Left ventricle myocardium inferior (tissue), 1 donor: ENCODE measurements at places on chromosomes 7 and 10. TPM values are rescaled to one million over a fixed set of nuclear protein-coding genes. Genes with fewer than 3 reads are reported as not detected.

Gene METTL2B
- 19.5 TPM for total RNA-seq

Gene GRID2IP
- total RNA-seq: not detected

Gene THSD7A
- total RNA-seq: 1.6 TPM

Gene DNAJC12
- 6.1 TPM for total RNA-seq

Gene IL6
- total RNA-seq: 0.69 TPM

Gene PIP
- total RNA-seq: not detected

GRCh38 chr7:145845345-145845744 lies 271.3 kb upstream of the CNTNAP2 start:
- H3K27me3 ChIP-seq: no peaks in the 10 kb centered on the region
- no peaks in the 10 kb centered on the region for H3K4me1 ChIP-seq
- H3K36me3 ChIP-seq: no peaks in the 10 kb centered on the region
- no peak overlapping the region for H3K4me3 ChIP-seq

- no peaks in the 10 kb centered on the region for H3K4me1 ChIP-seq
- H3K27ac ChIP-seq: no peak overlapping the region
- no peak overlapping the region for H3K4me3 ChIP-seq
- no peaks in the 10 kb centered on the region for H3K27me3 ChIP-seq
- H3K36me3 ChIP-seq: no peaks in the 10 kb centered on the region
Measured at GRCh38 chr10:105679781-105680180, 1038.7 kb downstream of the SORCS3 start.

- H3K27ac ChIP-seq: no peak overlapping the region
- no peaks in the 10 kb centered on the region for H3K27me3 ChIP-seq
- H3K4me1 ChIP-seq: peaks cover 28% of the 10 kb centered on the region
- H3K36me3 ChIP-seq: peaks cover 67% of the 10 kb centered on the region
Measured at GRCh38 chr7:149454750-149455149, 6.1 kb downstream of the ZNF777 start.

DNA sequence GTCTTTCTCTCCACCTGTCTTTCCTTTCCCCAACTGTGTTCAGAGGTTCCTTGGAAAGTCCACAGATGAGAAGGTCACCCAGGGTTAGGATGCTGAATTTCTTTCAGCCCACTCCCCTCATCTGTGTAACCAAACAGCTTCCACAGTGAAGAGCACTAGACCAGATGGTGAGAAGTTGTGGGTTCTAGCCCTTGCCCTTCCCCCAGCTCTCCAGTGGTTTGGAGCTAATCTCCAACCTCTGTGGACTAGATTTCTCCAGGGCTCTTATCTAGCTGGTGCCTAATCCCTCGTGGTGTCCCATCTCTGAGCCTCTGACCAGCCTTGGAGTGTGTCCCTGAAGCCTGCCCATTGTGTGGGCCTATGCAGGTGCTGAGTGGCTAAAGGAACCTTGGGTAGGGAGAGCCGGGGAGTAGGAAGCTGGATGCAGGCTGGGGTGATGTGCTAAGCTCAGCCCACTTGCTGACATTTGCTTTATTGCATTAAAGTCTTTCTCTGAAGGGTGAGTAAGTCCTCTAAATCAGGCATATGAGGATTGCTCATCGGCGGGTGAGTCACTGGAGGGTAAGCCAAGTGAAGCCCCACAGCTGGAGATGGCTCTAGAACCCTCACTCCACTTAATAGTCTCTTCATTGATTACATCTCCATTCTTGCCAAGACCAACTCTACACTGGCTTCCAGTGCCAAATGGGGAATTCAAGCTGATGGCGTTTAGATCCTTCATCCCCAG lies 14.9 kb downstream of the DUSP5 start:
- no peak overlapping the region for H3K4me3 ChIP-seq
- H3K27ac ChIP-seq: no peak overlapping the region
- DNase-seq: no peak

DNA sequence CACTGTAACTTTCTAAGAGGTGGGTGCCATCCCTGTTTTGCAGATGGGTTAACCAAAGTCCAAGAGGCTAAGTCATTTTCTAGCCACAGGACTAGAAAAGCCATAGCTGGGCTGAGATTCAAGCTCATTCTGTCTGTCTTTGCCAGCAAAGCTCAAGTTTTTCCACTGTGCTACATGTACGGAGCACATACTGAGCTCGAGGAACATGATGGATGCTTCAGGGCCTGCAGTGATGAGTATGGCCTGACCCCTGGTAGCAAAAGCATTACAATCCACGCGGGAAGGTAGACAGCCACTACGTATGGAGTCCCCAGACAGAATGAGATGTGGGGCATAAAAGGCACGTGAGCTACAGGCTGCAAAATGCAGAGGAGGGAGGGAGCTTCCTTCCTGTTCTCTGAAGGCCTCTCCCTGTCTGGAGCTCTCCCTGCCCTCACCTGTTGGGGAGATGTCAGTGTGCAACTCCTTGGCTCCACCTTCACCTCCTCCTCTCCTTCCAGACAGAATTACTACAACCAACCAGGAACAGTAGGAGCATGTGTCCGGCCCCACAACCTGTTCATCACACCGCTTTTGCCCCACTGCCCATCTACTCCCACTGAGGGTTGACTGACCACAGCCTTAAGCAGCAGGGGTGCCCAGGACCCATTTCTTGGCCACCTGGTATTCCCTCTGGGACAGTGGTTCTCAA lies 16.4 kb downstream of the ITPRIP start:
- DNase-seq: no peak
- no peaks in the 10 kb centered on the region for H3K27me3 ChIP-seq
- peaks cover 100% of the 10 kb centered on the region for H3K4me1 ChIP-seq
- peak overlapping the region; percentile 99 for H3K27ac ChIP-seq

DNA sequence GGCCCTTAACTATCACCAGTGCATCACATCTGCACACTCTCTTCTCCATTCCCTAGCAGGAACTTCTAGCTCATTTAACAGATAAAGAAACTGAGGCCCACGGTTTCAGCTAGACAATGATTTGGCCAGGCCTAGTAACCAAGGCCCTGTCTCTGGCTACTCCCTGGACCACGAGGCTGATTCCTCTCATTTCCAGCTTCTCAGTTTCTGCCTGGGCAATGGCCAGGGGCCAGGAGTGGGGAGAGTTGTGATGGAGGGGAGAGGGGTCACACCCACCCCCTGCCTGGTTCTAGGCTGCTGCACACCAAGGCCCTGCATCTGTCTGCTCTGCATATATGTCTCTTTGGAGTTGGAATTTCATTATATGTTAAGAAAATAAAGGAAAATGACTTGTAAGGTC lies 13.5 kb downstream of the AQP1 start:
- no peak overlapping the region for H3K4me3 ChIP-seq
- H3K36me3 ChIP-seq: peaks cover 49% of the 10 kb centered on the region
- H3K27ac ChIP-seq: peak overlapping the region; percentile 37
- DNase-seq: no peak
- H3K4me1 ChIP-seq: peaks cover 67% of the 10 kb centered on the region
- H3K27me3 ChIP-seq: no peaks in the 10 kb centered on the region

- DNase-seq: peak; percentile 82
- no peaks in the 10 kb centered on the region for H3K27me3 ChIP-seq
- H3K36me3 ChIP-seq: no peaks in the 10 kb centered on the region
- peak within 1 kb of the TSS; percentile 96 for H3K27ac ChIP-seq
Measured at GRCh38 chr10:13099666-13100348, at the start of gene OPTN. OPTN (plus strand) TSS chr10:13100163; CDS start chr10:13109123, 8,960 bp downstream.

- no peaks in the 10 kb centered on the region for H3K27me3 ChIP-seq
- H3K4me1 ChIP-seq: peaks cover 50% of the 10 kb centered on the region
- DNase-seq: no peak
- no peaks in the 10 kb centered on the region for H3K36me3 ChIP-seq
- H3K4me3 ChIP-seq: no peak overlapping the region
Measured at GRCh38 chr10:34580643-34581042, 234.5 kb downstream of the PARD3 start.

- no peaks in the 10 kb centered on the region for H3K27me3 ChIP-seq
- H3K36me3 ChIP-seq: no peaks in the 10 kb centered on the region
- peaks cover 82% of the 10 kb centered on the region for H3K4me1 ChIP-seq
- H3K27ac ChIP-seq: no peak overlapping the region
Measured at GRCh38 chr10:11245095-11245479, 227.4 kb downstream of the CELF2 start.

DNA sequence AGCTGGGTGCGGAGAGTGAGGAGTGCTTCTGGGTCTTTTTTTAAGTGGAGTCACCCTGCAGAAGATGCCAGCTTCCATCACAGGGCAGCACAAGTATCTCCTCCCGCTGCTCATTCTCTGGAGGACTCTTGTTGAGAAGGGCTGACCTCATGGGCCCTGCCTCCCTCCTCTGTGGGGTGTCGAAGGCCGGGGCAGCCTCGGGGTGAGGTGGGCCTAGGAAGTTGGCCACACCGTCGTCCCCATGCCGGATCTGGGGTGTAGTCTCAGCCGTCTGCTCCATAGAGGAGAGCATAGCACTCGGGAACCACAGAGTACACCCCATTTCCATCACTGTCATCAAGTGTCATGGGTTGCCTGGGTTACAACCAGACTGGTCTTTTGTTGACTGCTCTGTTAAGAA lies 85.0 kb downstream of the TRRAP start:
- peaks cover 99% of the 10 kb centered on the region for H3K36me3 ChIP-seq
- H3K27me3 ChIP-seq: no peaks in the 10 kb centered on the region
- H3K4me1 ChIP-seq: no peaks in the 10 kb centered on the region
- no peak for DNase-seq
- no peak overlapping the region for H3K4me3 ChIP-seq

- no peak for DNase-seq
- H3K4me3 ChIP-seq: no peak overlapping the region
- H3K27me3 ChIP-seq: no peaks in the 10 kb centered on the region
- no peaks in the 10 kb centered on the region for H3K36me3 ChIP-seq
- H3K4me1 ChIP-seq: peaks cover 8% of the 10 kb centered on the region
Measured at GRCh38 chr7:81294897-81295515, 376.2 kb upstream of the SEMA3C start.

GRCh38 chr7:149716932-149717307 lies 56.5 kb downstream of the ZNF467 start:
- no peaks in the 10 kb centered on the region for H3K27me3 ChIP-seq
- DNase-seq: no peak
- peak overlapping the region; percentile 92 for H3K27ac ChIP-seq
- H3K4me3 ChIP-seq: peak overlapping the region; percentile 86
- H3K36me3 ChIP-seq: peaks cover 12% of the 10 kb centered on the region

DNA sequence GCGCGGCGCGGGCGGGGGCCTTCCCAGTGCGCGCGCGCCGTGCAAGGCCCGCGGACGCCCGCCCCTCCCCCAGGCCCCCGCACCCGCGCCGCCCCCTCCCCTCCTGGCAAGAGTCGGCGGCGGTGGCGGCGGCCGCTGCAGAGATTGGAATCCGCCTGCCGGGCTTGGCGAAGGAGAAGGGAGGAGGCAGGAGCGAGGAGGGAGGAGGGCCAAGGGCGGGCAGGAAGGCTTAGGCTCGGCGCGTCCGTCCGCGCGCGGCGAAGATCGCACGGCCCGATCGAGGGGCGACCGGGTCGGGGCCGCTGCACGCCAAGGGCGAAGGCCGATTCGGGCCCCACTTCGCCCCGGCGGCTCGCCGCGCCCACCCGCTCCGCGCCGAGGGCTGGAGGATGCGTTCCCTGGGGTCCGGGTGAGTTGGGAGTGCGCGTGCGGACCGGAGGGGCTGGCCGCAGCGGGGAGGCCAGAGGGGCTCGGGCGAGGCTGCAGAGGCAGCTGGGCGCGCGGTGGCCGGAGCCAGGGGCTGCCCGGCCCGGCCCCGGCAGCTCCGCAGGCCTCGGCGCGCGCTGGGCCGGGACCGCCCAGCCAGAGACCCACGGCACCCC lies at the start of gene BMPR1A:
Gene BMPR1A (plus strand): TSS at position 109 of the 602 bp plus-strand sequence. CDS start 119,400 bp downstream, outside the sequence.
- H3K27me3 ChIP-seq: peaks cover 81% of the 10 kb centered on the region
- no peaks in the 10 kb centered on the region for H3K36me3 ChIP-seq
- peak within 1 kb of the TSS; percentile 85 for H3K4me3 ChIP-seq
- peaks cover 83% of the 10 kb centered on the region for H3K4me1 ChIP-seq
- peak; percentile 91 for DNase-seq

DNA sequence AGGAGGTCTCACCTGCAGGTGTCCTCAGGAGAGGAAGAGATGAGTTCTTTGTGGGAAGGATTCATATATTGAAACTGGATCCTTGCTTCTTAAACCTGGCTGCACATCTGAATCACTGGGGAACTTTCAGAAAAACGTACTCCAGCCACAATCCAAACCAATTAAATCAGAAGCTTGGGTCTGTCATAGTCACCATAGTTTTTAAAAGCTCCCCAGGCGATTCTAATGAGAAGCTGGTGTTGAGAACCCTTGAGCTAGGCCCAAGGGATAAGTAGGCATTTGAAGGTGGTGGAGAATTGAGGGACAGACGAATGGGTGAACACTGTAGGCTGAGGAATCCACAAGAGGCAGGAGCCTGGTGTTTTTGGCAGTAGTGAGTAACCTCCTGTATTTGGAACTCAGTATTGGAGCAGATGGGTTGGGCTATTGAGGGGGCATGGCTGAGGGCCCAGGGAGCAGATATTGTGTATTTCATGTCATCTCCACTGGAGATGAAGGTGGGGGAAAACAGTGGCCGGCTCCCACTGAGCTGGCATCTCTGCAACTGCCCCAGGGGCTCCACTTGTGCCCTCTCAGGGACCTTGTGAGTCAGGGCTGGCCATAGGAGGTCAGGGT lies 14.5 kb downstream of the ADCYAP1R1 start:
- no peaks in the 10 kb centered on the region for H3K36me3 ChIP-seq
- H3K27ac ChIP-seq: no peak overlapping the region
- no peak overlapping the region for H3K4me3 ChIP-seq
- peaks cover 23% of the 10 kb centered on the region for H3K4me1 ChIP-seq
- H3K27me3 ChIP-seq: peaks cover 15% of the 10 kb centered on the region

DNA sequence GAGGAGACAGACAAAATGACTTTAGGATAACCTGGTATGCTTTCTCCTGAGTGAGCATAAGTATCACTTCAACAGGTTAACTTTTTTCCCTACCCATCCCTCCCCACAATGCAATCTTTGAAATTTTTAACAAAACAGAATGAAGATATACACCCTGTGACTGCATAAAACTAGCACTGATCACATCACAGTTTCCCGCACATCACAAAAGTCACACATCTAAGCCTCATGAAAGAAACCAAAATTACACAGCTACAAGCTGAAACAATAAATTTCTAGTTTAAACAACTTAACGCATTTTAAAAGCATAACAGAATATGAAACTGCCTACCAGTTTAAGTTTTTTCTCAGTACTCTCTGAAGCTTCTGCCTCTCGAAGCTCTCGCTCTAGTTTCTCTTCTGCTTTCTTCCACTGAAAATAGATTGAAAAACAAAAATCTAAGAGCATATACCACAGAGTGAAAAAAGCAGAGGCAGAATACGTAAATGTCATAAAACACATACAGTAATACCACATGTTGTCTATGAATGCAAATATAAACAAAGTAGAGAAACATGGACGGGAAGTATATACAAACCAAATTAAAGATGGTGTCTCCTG lies 18.1 kb downstream of the NOC3L start:
- H3K27ac ChIP-seq: no peak overlapping the region
- H3K36me3 ChIP-seq: peaks cover 83% of the 10 kb centered on the region
- no peaks in the 10 kb centered on the region for H3K4me1 ChIP-seq
- no peak for DNase-seq
- H3K4me3 ChIP-seq: no peak overlapping the region

- H3K4me3 ChIP-seq: no peak overlapping the region
- H3K27me3 ChIP-seq: peaks cover 5% of the 10 kb centered on the region
- no peak overlapping the region for H3K27ac ChIP-seq
- no peaks in the 10 kb centered on the region for H3K4me1 ChIP-seq
- no peaks in the 10 kb centered on the region for H3K36me3 ChIP-seq
- DNase-seq: no peak
Measured at GRCh38 chr10:83908506-83908905, 230.8 kb upstream of the GHITM start.
